CD4-positive, alpha-beta T cell treated with Interferon alpha-2 for 1 hour (primary cell): ENCODE measurements at places on chromosomes 12 and 14.

GRCh38 chr14:97027256-97027999 lies 230.2 kb downstream of the VRK1 start:
- DNase-seq, result no peak

DNA sequence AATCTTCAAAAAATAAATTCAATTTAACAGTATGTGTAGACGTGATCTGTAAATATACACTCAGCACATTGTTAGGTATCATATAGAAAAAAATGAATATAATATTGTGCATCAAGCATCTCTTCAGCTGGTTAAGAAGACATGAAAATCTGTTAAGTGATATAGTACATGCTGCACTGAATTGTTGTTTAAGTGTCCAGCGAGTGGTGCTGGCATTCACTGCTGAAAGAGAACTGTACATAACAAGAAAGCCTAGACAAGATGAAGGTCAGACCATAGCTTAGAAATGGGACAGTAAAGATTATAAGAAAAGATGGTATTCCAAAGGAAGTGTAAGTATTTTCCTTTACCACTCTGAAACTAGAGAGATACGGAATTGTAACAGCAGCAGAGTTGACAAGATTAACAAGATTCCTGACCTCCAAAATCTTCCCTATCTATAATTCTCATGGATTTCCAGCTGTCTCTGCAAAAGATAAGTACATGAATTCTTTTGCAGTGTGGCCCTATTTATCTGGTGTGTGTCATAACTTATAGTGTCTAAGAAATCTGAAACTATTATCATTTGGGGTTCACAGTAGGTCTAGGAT lies 198.6 kb downstream of the FLRT2 start:
- no peak for DNase-seq

DNA sequence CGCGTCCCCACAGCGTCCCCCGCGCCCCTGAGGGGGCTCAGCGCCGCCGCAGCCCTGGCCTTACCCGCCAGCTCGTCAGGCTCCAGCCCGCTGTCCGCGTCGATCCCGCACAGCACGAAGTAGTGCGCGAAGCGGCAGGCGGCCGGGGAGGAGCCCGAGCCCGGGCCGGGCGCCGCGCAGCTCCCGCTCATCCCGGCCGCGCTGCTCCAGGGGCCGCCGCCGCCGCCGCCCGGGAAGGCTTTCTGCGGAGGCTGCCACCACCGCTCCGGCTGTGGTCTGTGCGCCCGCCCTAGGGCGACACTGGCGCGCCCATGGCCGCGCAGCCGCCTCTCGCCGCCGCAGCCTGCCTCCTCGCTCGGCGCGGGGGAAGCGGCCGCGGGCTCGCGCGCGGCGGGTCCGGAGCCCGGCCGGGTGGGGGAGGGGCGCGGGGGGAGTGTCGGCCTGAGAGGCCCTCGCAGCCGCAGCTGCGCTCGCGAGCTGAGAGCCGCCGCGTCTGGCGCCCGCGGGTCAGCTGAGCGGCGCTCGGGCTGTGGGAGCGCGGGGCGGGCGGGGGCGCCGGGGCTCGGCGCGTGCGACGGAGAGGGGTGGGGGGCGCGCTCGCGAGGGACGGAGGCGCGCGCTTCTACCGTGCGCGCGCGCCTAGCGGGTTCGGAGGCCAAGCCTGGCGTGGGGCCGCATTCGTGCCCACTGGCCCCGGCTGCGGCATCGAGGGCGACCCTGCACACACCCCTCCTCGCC lies at the start of gene DENND5B:
DENND5B (minus strand) TSS at position 495 of the 738 bp plus-strand sequence; CDS start at position 191, 304 bp downstream.
- DNase-seq, result peak; percentile 9

DNA sequence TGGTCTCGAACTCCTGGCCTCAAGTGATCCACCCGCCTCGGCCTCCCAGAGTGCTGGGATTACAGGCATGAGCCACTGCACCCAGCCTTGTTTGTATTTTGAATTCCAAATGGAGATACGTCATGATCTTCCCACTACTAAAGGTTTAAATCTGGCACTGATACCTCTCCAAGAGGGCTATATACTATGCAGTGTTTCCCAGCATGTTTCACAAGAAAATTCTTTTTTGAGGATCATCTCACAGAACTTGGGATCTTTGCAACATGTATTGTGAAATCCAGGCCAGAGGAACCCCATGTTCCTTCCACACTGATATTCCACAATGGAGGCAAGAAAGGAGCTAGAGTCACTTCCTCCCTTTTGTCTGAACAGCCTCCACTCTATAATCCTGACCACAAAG lies 112.7 kb downstream of the NT5DC3 start:
- no peak for DNase-seq

- peak; percentile 28 for DNase-seq
Measured at GRCh38 chr12:53200458-53201176, 6.4 kb downstream of the ITGB7 start.

GRCh38 chr12:47746073-47746472 lies 12.6 kb downstream of the RAPGEF3 start:
- no peak for DNase-seq

- DNase-seq, result no peak
Measured at GRCh38 chr12:67650388-67651131, 2.0 kb downstream of the DYRK2 start.

DNA sequence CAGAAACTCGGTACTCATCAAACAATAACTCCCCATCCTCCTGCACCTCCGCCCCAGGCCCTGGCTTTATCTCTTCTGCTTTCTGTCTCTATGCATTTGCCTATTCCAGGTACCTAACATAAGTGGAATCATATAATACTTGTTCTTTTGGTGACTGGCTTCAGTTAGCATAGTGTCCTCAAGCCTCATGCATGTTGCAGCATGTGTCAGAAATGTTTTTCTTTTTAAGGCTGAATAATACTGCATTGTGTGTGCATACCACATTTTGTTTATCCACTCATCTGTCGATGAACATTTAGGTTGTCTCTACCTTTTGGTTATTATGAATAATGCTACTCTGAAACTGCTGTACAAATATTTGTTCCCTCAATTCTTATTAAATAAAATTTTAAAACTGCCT lies 117.1 kb downstream of the KICS2 start:
- DNase-seq, result no peak

- no peak for DNase-seq
Measured at GRCh38 chr14:77306851-77307496, 13.7 kb downstream of the POMT2 start.

DNA sequence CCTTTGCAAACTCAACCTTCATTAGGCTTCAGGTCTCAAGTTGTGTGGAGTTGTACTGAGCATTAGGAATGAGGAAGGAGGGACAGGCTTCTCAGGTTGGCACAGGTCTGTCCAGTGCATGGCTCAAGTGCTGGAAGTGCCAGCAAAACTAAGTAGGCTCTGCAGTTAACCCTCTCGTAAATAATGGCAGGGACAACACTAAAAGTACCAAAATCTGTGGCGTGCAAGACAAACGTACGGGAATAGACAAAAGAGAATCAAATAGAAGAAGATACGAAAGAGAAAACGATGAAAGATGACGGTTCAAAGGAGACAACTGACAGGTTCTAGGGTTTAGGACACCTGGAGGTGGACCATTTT lies 612 bp downstream of the TRAPPC6B start:
- no peak for DNase-seq

- DNase-seq, result no peak
Measured at GRCh38 chr14:65585216-65585615, 172.7 kb downstream of the FUT8 start.

- no peak for DNase-seq
Measured at GRCh38 chr14:67131691-67132090, 57.5 kb upstream of the GARIN2 start.

DNA sequence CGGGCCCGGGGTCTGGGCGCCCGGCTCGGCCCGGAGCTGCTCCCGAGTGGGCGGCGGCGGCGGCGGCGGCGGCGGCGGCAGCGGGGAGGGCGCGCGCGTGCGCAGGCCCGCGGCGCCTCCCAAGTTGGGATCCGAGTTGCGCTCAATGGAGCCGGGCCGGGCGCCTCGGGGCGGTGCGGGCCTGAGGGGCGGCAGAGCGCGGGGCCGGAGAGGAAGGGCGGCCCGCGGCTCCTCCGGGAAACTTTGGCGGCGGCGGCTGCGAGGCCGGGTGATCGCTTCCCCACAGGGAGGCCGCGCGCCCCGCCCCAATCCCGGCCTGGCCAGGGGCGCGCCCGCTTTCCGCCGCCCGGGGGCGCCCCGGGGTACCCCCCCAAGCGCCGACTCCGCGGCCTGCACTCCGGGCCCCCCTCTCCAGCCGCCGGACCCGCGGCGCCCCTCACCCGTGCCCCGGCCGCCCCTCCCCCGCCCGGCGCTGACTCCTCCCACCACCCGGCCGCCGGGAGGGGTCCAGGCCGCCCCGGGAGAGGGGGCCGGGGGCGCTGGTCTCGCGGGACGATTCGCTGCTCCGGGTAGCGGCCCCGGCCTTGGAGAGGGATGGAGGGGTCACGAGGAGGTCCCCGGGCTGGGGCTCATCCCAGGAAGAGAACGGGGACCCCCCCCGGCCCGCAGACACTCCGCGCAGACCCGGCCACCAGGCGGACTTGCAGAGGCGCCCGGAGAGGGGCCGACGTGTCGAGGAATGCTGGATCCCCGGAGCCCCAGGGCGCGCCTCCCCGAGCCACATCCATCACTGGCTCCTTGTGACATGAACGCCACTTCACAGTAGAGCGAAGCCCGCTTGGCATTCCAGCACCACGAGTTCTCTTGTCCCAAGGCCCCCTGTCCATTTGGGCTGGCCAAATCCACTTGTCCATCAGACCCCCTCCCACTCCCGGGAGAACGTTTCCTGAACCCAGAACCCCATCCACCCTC lies at the start of gene RILPL1:
RILPL1 (minus strand) TSS at position 48 of the 972 bp plus-strand sequence. CDS start 237 bp downstream, outside the sequence.
- peak; percentile 55 for DNase-seq

DNA sequence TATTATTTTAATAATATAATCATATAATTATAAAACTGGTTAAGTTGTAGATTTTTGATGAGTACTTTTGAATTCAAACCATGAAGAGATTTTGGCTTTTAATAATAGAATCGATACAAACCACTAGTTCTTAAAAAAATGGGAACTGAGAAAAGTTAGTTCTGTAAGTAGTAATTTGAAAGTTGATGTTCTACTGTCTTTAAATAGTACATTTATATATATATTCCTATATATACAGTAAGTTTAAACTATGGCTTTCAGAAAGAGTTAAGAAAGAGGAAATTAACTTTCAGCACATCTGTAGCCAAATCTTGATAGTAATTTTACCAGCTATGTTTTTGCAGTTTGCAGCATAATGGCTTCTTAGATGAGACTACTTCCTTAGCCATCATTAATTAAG lies 7.8 kb downstream of the LRRK2 start:
- no peak for DNase-seq

GRCh38 chr12:111451649-111452129 lies 46.0 kb downstream of the SH2B3 start:
- no peak for DNase-seq

GRCh38 chr12:12642916-12643315 lies 31.2 kb downstream of the CREBL2 start:
- no peak for DNase-seq

DNA sequence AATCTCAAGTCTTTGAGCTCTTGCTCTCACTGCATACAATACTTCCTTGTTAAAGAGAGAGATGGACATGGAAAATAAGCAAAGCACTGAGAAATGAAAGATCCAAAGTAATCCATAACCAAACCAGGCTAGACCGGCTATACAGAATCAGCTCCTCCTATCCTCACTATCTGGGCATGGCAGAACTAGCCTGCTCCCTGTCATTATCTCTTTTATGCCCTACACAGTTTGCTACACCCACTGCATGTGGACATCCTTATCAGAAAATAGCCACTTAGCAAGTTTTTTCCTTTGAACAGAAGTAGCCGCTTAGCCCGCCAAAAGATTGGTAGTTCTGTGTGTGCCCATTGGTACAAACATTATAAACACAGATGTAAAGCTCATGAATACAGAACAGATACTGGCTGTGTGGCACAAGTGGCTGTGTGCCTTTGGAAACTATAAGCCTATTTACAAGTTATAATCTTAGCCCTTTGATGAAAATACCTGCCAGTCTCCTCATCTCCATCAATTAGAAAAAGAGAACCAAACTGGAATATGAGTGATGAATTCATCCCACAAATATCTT lies 34.7 kb downstream of the SPTB start:
- no peak for DNase-seq

- DNase-seq, result no peak
Measured at GRCh38 chr12:123998344-123998990, 25.5 kb downstream of the ZNF664 start.

- DNase-seq, result peak; percentile 79
Measured at GRCh38 chr12:6426882-6427671, 17.7 kb upstream of the CD27 start.

DNA sequence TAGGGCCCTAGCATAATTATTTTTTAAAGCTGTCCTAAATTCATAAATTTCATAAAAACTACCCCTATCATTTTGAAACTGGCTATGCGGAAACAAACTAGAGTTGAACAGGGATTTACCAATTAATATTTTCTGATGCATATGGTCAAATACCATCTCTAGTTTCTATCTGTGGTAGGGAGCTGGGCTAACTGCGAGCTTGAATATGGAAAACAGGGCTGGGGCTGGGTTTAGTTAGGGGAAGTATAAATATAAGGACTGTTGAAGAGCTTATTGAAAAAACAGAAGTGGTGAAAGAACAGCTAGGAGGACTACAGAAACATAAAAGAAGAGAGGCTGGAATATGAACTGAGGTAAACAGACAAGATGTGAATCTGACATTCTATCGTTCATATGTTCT lies 91.8 kb downstream of the SLC38A1 start:
- DNase-seq, result no peak

DNA sequence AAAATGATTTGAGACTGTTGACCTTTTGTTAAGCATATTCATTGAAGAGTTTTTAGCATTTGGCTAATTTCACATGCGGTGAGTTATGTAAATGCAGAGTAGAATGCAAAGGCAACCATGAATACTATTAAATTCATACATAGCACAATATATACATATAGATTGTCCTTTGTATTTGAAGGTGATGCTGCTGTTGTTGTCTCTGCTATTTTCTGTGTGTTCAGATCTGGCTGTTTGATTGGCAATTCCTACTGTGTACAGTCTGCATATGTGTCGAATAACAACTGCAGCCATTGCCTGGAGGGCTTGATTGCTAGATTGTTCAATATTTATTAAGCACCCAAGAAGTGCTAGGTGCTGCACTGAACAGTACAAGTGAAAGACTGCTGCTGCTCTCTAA lies 187.4 kb downstream of the FOXG1 start:
- DNase-seq, result no peak

GRCh38 chr12:129184127-129184928 lies 331.1 kb downstream of the GLT1D1 start:
- DNase-seq, result no peak

DNA sequence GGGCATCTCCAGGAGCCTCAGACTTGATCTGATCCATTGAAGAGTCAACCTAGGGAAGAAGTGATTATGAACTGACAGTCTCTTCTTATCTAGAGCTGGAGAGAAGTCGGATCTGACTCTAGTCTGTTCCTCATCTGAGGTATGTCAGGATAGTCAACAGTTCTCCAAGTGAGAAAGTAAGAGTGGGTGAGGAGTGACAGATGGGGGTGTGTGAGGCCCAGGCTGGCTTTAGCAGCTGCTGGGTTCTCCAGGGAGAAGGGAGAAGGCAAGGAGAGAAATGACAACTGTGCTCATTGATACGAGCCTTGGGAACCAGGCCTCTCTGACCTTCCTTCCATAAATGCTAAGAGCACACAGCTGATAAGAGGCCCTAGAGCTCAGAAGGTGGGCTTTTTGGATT lies 53.3 kb downstream of the IRAK3 start:
- no peak for DNase-seq

DNA sequence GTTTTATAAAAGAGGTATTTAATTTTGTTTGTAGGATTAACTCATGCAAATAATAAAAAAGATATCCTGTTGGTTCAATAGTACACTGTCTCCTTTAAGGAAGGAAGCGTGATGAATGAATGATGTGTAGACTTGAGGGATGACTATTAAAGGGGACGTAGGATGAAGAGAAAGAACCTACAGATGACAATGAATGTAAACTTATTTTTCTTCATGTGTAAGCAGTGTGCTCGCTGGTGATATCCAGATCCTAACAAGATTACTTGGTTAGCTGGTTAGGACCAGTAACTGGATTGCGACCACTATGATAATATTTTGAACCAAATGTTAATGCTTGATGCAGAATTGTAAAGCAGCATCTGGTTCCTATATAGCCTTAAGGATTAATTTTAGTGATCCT lies 2.6 kb downstream of the ARF6 start:
- DNase-seq, result no peak
